Glomerular endothelial cell (primary cell): ENCODE measurements at places on chromosomes 4 and X. TPM values are rescaled to one million over a fixed set of nuclear protein-coding genes. Genes with fewer than 3 reads are reported as not detected.

DNA sequence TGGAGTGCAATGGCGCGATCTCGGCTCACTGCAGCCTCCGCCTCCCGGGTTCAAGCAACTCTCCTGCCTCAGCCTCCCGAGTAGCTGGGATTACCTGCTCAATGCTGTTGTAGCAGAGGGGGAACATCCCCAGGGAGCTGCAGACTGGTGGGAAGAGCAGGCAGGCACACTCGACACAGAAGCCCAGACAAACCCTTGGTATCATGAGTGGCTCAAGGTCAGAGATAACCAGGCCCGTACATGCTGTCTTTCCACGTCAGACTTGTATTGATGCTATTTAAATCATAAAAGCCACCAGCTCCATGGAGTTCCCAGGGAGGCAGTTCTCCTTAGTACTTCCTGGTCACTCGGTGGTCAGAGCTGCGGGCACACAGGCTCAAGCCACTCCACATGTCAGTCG lies 33.2 kb downstream of the TRIML2 start:
- no peak for DNase-seq

DNA sequence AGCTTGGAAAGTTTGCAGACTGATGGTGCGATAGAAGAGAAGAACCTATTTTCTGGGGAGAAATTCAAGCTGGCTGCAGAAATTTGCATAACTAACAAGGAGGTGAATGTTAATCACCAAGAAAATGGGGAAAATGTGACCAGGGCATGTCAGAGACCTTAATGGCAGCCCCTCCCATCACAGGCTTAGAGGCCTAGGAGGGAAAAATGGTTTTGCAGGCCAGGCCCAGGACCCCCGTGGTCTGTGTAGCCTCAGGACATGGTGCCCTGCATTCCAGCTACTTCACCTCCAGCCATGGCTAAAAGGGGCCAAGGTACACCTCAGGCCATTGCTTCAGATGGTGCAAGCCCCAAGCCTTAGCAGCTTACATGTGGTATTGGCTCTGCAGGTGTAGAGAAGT lies 207.1 kb upstream of the CXorf66 start:
- no peak for DNase-seq

GRCh38 chrX:24301806-24302205 lies 12.1 kb downstream of the SUPT20HL2 start:
- no peak for DNase-seq

PLAC8 gene
- 0.10 and 0.18 TPM in 2 replicates for total RNA-seq

GRCh38 chr4:149985981-149986380 lies 92.3 kb upstream of the DCLK2 start:
- DNase-seq = no peak

GRCh38 chr4:169361756-169362155 lies 91.0 kb upstream of the SH3RF1 start:
- no peak for DNase-seq

GRCh38 chr4:27350161-27350560 lies 489.5 kb downstream of the STIM2 start:
- no peak for DNase-seq

DNA sequence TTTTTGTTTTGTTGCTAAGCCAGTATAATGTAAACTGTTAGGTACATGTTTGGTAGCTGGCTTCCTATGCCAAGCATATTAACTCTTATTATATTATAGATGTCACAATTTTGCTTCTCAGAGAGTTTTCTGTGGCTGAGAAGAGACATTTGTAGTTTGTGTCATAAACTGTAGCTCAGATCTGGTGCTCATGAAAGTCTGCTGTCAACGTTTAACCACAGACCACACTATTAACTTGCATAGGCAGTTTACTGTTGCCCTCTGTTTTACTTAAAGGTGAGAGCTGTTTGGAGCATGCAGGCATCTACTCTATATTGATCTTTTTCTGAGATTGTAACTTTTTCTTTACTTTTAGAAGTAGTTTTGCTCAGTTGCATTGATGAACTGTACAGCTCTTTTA lies 166.8 kb downstream of the TLL1 start:
- DNase-seq = no peak

GRCh38 chrX:31420711-31421151 lies 348.9 kb upstream of the FTHL17 start:
- no peak for DNase-seq

GRCh38 chrX:118510111-118510510 lies 14.5 kb downstream of the DOCK11 start:
- no peak for DNase-seq

SASH3 gene
- total RNA-seq = not detected in 2 replicates

CPLX1 gene
- 0.29 TPM in 1 of 2 replicates, not detected in the other for total RNA-seq

- no peak for DNase-seq
These were observed 70.1 kb upstream of the ENPP6 start for GRCh38 chr4:184287697-184288255.

DNA sequence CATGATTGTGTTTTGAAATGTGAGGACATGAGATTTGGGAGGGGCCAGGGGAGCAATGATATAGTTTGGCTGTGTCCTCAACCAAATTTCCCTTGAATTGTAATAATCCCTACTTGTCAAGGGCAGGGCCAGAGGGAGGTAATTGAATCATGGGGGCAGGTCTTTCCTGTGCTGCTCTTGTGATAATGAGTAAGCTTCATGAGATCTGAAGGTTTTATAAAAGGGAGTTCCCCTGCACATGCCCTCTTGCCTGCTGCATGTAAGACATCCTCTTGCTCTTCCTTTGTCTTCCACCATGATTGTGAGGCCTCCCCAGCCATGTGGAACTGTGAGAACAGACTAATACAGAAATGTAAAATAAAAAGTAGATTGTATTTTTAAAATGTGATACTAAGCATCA lies 1294.9 kb downstream of the ADGRL3 start:
- DNase-seq = no peak

- DNase-seq = no peak
These were observed 412.6 kb downstream of the IQCM start for GRCh38 chr4:149403081-149403480.

GRCh38 chr4:120317713-120318112 lies 251.1 kb upstream of the MAD2L1 start:
- DNase-seq = no peak

- DNase-seq = no peak
These were observed 29.9 kb upstream of the UBE2NL start for GRCh38 chrX:143854006-143854405.

GRCh38 chr4:1770245-1770644 lies 22.8 kb upstream of the FGFR3 start:
- no peak for DNase-seq

ADH1A gene
- total RNA-seq = not detected in 2 replicates

DNA sequence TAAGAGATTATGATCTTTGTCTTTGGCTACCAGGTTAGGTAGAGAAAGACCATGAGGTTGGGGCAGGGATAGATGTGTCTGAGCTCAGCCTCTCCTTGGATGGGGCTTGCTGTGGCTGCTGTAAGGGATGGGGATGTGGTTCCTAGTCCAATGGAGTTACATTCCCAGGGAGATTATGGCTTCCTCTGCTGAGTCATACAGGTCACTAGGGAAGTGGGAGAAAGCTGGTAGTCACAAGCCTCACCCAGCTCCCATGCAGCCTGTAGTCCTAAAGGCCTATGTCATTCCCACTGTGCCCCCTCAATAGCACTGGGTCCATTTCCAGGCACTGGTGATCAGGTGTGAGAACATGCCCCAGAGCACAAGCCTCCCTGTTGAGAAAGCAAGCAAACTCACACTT lies 70.6 kb upstream of the CENPE start:
- no peak for DNase-seq

ARHGAP36 gene
- not detected in 2 replicates for total RNA-seq

DNA sequence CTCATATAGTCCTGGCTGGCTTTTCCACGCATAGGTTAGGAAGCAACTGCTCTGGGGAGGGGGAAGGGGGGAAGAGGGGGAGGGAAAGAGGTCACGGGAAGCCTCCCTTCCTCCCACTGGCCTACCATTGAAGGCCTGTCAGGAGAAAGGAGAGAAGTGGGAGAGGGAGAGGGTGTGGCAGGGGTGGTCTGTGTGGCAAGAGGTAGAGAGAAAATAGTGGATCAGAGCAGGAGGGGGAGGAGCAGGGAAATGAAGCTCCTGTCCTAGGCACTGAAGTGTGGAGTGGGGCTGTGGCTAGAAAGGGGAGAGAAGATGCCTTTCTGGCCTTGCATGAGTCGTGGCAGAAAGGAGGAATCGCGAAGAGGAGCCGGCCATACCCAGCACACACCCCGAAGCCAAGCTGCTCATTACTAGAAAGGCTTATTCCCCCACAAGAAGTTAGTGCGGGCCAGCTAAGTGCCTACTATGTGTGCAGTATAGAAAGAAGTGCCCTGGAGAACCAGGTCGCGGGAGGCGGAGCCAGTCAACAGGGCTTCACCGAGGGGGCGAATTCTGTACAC lies 1.1 kb upstream of the TMEM164 start:
- no peak for DNase-seq

DNA sequence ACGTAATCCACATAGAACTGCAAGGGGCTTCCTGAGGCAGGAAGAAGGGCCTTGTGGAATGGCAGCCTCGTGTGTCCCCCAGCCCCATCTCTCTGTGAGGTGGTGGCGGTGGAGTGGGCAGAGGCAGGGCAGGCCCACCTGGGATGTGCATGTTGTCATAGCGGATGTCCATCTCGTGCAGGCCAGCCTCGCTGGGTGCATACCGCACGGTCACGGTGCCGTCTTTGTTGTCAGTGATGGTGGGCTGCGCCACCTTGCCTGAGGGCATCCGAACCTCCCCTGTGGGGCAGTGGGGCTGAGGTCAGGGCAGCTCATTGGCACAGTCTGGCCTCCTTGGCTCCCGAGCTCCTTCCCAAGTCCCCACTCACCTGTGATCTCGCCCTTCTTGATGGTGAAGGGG lies 20.4 kb downstream of the FLNA start:
- DNase-seq = no peak

CT45A1 gene
- not detected in 2 replicates for total RNA-seq

- no peak for DNase-seq
These were observed 348.7 kb downstream of the BMPR1B start for GRCh38 chr4:95106408-95106928.

PABPC5 gene
- total RNA-seq = 0.58 and 0.78 TPM in 2 replicates

TMPRSS11E gene
- total RNA-seq = not detected in 2 replicates

CXCL8 gene
- 322 and 354 TPM in 2 replicates for total RNA-seq

DNA sequence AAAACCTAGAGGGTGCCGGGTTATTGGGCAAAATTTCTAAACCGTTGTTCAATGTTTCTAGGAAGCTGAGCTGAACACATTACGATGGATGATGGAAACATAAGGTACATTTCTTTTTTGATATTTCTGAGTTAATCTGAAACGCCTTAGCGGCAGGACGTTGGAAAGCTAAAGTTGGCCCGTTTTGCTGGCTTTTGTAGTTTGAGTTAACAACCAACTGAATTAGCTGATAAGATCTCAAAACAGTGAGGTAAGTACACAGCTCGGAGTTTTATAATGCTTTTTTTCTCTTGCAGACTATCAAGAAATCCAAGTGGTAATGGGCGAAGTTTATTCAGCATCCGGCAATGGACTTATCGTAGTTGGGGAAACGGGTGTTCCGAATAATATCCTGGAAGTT lies 73.5 kb downstream of the PRSS12 start:
- DNase-seq = no peak

MTMR8 gene
- total RNA-seq = 0.10 and 0.82 TPM in 2 replicates

DNA sequence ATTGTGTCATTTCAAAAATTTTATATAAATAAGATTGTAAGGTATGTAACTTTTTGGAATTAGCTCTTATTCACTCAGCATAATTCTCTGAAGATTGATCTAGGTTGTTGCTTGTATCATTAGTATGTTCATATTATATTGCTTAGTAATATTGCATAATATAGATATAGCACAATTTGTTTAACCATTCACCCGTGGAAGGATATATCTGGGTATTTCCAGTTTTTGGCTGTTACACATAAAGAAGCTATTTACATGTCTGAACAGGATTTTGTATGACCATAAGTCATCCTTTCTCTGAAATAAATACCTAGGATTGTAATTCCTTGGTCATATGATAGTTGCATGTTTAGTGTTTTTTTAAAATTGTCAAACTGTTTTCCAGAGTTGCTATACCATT lies 82.5 kb downstream of the CPEB2 start:
- DNase-seq = no peak

TCEAL9 gene
- 106 and 126 TPM in 2 replicates for total RNA-seq

GRCh38 chrX:139832718-139833309 lies 100.0 kb downstream of the ATP11C start:
- DNase-seq = no peak

DNA sequence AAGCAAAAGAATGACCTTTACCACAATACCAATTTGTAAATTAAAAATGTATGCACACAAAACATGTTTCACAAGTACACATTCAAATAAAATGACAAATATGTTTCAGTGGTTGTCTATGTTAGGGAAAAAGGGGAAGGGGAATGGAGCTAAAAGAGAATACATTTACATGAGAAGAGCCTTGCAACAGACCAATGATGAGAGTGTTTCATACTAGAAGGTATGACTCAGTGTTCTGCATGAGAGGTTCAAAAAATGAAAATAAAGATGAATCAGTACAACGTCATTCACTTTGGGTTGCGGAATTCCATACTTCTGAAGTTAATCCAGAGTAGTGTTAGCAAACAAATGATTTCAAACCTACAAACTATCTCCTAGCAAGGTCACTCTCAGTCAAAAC lies 51.7 kb downstream of the RPGR start:
- DNase-seq = no peak

- DNase-seq = no peak
These were observed 96.6 kb upstream of the BANK1 start for GRCh38 chr4:101693842-101694398.

- DNase-seq = no peak
These were observed 347.4 kb downstream of the BCOR start for GRCh38 chrX:39750256-39750790.

CCNB3 gene
- 0.19 and 0.47 TPM in 2 replicates for total RNA-seq

ATP11C gene
- total RNA-seq = 40.3 and 48.0 TPM in 2 replicates

DNA sequence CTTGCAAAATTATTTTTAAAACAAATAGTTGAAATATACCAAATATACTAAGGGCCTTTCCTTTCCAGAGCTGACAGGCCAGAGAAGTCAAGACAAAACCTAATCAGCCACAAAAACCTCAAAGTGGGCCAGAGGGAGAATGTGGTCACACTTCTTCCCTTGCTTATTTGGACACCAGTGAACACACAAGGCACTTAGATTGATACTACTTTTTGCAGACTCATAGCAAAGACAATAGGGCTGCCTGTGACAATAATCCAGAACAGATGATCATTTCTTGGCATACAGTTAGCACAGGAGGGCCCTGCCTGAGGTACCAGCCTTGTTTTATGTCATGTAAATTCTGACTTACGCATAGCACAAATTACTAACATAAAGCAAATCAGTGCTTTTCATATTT lies 215.7 kb upstream of the NEIL3 start:
- no peak for DNase-seq
